ENCODE measurements at places on chromosomes 2 and 18. TPM values are rescaled to one million over a fixed set of nuclear protein-coding genes. Genes with fewer than 3 reads are reported as not detected.

VIT gene
- not detected for total RNA-seq

CNTNAP5 gene
- 22.0 TPM for total RNA-seq

UGT1A5 gene
- total RNA-seq: not detected

INHBB gene
- 0.34 TPM for total RNA-seq

PSMA8 gene
- not detected for total RNA-seq

IKZF2 gene
- total RNA-seq: 1.8 TPM

SERPINB8 gene
- total RNA-seq: 4.2 TPM

RSAD2 gene
- total RNA-seq: not detected

LYG1 gene
- 1.2 TPM for total RNA-seq

BZW1 gene
- total RNA-seq: 232 TPM

RAB6C gene
- total RNA-seq: 0.25 TPM

PARD3B gene
- 0.66 TPM for total RNA-seq

SCN2A gene
- 0.39 TPM for total RNA-seq

C1QL2 gene
- not detected for total RNA-seq

GKN1 gene
- total RNA-seq: not detected

CSRNP3 gene
- 23.0 TPM for total RNA-seq

SULT1C4 gene
- total RNA-seq: 1.6 TPM

ZNF396 gene
- 2.1 TPM for total RNA-seq

CPLX4 gene
- not detected for total RNA-seq

ALPI gene
- total RNA-seq: not detected

FBXO15 gene
- total RNA-seq: 0.76 TPM

ABCG8 gene
- total RNA-seq: not detected

SLC23A3 gene
- 1.1 TPM for total RNA-seq

LIMS4 gene
- total RNA-seq: 0.47 TPM
